T-helper 2 cell (primary cell): ENCODE measurements at places on chromosomes 3 and 15.
A peak's percentile ranks its signal among the peaks of the same experiment; 100 is the strongest.

DNA sequence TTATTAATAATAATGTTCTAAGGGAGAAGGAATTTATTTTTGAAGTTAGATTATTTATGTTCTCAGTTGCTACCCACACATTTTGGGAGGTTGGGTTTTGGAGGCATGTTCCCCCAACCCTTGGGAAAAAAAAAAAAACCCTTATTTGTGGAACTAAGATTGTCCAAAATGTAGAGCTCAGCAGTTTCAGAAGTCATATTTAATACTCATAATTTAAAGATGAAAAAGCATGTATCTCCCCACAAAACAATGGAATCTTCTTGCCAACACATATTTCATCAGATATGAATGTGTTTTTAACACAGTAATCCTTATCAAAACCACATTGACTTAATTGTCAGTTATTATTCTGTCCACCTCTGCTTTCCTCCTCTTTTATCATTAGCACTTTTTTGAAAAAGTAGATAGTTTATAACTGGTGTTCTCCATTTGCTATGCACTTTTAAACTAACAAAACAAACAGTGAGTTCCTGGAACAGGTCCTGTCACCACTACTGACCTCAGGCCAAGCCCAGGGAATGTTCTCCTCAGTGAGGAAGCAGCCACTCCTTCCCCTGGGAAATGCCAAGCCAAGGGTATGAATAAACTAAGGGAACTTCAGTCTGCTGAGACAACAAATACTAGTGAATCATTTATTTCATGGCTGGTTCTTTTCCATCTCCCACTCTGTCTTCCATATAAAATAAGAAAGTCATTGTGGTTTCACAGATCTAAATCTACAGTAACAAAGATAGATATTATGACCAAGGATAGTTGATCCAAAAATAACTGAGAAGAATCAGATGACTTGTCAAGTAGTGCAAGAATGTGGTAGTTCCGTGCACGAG is 414.4 kb upstream of the ALCAM start:
- no peak for DNase-seq

- no peak for DNase-seq
These were observed 11.4 kb upstream of the STAB1 start for GRCh38 chr3:52483577-52484381.

DNA sequence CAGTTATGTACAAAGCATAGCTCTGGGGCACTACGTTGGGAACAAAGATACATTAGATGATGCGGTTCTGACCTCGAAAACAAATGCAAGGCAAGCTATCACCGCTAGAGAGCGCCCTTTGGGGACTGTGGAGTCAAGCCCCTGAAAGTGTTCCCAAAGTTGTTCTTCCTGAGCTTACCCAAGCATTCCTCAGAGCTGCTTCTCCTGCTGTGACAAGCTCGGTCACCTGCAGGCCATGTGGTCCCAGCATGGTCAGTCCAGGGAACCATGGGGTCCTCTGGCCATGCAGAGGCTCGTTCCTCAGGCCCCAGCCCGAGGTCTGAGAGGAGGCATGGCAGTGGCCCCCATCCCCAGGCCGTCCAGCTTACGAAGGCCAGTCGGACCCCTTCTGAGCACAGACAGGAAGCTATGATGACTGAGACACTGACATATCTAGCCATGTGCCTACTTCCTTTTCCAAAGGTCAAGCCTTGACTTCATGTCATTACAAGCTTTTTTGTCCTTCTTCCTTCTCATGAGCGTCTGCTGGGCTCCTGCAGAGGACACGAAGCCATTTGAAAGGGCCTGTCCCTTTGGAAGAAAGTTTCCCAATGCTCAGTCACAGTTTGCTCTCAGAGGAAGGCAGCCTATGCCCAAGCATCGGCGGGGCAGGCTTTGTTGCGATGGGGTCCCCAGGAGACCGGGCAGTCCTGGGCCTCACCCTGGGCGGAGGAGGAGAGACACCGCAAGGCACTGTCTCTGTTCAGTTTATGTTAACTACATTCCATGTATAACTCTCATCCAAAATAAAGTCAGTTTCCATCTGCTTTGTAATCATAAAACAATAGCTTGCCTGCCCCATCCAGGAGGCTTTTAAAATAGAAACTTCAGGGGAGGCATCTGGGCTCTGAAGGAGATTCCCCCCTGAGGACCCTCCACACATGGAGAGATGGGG is 79.3 kb downstream of the ATP10A start:
- DNase-seq = no peak

GRCh38 chr3:13863382-13863952 is 16.4 kb downstream of the WNT7A start:
- no peak for DNase-seq

DNA sequence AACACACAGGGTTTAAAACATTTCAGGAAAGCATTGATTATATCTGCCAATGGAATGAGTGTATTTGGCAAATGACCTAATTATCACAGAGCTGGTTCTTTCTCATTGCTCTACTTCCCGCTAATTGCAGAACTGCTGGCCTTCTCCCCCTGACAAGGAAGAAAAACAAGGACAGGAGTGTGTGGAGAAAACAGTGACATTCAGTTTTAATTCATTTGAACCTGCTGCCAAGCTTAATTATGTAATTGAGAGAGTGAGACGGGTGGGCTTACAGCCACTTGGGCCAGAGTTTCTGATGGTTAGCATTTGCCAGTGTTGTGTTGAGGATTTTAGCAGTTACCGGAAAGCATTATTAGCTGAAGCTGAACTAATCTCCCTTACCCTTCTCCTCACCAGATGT is 301.4 kb downstream of the RBMS3 start:
- DNase-seq = no peak

DNA sequence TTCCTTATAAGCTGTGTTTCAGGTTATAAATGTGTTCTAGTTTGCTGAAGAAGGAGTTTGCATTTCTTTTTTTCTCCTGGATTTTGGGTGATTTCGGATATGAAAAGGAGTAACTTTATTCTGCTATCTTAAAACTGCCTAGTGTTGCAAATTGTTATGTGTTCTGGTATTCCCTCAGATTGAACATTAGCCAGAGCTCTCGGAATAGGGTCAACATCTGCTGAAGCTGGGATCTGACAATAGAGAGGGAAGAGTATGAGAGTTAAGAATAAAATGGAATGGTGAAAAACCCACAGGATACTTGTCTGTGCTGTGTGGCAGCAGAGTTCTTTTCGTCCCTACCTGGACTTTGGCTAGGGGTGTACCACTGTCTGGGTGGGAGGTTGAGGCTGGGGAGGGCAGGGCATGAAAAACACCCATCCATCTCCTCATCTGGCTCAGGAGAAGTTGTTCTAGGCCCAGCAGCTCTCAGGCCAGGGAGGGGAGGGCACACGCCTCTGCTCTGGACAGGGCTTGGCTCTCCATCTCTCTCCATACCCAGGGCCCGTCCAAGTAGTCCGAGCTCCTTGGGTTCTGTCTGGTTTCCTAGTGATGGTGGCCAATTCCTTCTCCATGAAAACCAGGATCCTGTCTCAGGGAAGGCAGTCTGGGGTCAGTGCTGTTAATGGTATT is 13.2 kb downstream of the SPSB4 start:
- DNase-seq = no peak

- DNase-seq = no peak
These were observed 611 bp downstream of the CTDSPL2 start for GRCh38 chr15:44427756-44428724.

- DNase-seq = no peak
These were observed 58.9 kb upstream of the SLC6A6 start for GRCh38 chr3:14343338-14344112.

DNA sequence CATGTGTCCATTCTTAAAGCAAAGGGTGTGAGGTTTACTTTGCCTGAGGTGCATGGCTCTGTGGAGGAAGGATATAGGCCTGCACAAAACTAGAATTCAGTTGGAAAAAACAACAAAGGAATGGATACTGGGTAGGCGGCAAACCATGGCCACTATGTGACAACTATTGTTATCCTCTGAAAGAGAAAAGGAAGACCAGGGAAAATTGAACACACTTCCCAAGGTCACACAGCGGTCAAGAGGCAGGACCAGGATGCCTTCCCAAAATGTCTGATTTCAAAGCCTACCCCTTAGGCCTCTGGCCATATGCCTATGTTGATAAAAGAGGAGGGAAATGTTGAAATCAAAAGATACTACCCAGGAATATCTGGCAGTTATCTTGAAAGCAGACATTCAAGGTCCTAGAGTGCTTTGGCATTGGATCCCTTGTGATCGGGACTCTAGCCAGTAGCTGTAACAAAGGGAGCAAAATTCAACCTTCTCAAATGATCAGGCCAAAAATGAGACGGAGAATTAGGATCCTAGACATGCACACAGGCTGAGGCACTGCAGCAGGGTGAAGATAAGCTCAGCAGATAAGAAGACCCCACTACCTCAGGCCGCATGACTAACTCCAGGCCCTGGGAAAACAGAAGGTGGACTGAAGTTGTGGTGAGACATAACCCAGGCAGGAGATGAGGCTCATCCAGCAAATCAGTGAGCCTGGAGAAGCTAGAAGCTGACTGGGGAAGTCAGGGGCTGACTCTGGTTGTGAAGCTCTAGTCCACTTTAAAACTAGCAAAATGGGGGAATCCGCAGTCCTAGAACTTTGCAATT is 292.2 kb downstream of the NEK10 start:
- DNase-seq = no peak

DNA sequence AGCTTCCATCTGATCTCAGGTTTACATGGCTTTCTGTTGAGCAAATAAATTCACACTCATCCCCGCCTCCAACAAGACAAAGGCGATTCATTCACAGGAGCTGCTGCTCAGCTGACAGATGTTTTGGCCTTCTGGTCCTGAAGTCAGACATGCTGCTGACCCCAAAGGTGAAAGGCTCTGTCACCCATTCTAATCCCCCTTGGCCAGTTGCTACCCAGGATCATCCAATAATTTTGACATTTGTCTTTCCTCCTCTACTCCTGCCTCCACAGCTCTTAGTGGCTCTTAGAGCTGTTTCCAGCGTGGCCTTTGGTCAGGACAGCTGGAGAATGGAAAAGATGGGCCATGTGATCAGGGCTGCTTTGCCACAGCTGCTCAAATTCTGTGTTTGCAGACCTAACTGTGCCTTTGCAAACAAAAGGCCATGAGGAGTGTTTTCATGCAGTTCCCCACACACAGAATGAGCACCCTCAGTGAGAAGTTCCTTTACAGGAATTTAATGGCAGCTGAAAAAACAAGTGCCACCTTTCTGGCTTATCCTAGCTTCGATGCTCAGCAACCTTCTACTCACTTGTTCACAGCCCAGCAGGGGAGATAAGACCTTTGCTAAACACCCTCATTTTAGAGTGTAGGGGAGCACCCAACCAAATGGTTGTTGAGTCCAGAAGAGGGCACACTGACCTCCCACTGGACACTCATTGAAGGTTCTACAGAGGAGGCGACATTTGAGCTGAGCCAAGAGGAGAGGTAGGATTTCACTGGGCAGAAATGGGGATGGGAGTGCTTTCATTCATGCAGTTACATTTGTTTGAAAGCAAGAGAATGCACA is 39.0 kb downstream of the CYP19A1 start:
- DNase-seq = no peak

- DNase-seq = peak; percentile 37
These were observed 117.6 kb upstream of the EIF1B start for GRCh38 chr3:40191850-40192448.
